Nephron progenitor cell (in vitro differentiated cells): ENCODE measurements at places on chromosomes 5 and 9.

- no peak for DNase-seq
These were observed 357.2 kb downstream of the ZSWIM6 start for GRCh38 chr5:61689153-61689846.

GRCh38 chr9:79242489-79242888 lies 329.3 kb upstream of the TLE4 start:
- no peak for DNase-seq

GRCh38 chr9:70987986-70988385 lies 133.4 kb downstream of the TRPM3 start:
- no peak for DNase-seq

- DNase-seq: peak; percentile 43
These were observed 663 bp upstream of the SMIM27 start for GRCh38 chr9:32551276-32552051.

- no peak for DNase-seq
These were observed 195.0 kb downstream of the ARHGEF28 start for GRCh38 chr5:73821003-73821402.

DNA sequence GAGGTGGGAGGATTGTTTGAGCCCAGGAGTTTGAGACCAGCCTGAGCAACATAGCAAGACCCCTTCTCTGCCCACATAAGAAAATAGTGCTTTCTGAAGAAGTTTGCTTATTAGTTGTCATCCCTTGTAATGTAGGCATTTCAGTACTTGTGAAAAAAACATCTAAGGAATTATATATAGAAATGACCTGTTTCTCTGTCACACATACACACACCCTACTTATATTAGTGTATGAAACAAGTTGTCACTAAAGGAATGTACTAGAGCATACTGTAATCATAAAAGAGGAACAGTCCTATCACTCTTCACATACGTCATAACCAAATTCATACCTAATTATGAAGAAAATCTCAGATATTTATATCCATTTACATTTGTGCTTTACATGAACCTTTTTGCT lies 122.0 kb downstream of the NIPBL start:
- no peak for DNase-seq

DNA sequence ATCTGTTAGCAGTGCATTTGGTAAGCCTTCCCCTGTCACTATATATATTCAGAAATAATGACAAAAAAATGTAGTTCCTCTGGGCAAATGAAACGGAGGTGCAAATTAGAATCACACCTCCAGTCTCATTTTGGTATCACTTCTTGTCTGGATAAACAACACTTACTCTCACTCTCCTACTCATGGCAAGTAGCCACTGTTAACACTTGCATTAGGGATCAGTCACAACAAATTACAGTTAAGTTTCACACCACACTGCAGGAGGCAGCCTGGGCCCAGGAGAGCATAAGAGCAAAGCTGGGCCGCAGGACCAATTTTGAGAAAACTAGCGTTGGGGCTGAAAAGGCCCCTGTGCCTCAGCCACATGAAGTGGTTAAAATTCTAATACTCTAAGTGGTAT lies 161.0 kb downstream of the ELAVL2 start:
- no peak for DNase-seq

DNA sequence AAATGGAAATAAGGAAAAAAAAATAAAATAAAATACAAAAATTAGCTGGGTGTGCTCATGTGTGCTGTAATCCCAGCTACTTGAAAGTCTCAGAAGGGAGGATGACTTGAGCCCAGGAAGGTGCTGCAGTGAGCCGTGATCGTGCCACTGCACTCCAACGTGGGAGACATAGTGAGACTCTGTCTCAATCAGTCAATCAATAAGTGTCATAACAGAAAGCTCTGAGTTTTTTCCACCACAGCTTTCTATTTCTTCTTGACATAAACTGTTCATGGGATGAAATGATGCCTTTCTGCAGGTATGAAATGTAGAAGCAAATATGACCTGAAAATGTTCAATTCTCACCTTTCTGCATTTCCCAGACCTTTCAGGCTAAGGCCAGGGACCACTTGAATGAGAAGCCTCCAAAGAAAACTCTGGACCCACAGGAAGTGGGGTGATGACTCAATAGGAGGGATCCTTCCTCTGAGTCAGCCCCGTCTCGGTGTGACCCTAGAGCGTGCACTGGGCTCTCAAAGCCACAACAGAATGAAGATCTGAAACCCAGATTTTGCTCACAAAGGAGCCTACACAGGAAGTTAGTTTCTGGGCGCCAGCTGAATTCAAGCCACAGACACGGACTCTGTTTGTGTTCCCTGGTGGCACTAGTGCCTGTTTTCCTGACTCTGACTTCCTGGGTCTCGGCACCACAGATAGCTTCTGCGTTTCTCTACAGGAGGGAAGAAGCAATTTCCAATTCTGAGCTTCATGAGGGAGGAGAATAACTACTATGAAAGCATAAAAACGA lies 62.0 kb downstream of the ANKH start:
- DNase-seq: no peak

DNA sequence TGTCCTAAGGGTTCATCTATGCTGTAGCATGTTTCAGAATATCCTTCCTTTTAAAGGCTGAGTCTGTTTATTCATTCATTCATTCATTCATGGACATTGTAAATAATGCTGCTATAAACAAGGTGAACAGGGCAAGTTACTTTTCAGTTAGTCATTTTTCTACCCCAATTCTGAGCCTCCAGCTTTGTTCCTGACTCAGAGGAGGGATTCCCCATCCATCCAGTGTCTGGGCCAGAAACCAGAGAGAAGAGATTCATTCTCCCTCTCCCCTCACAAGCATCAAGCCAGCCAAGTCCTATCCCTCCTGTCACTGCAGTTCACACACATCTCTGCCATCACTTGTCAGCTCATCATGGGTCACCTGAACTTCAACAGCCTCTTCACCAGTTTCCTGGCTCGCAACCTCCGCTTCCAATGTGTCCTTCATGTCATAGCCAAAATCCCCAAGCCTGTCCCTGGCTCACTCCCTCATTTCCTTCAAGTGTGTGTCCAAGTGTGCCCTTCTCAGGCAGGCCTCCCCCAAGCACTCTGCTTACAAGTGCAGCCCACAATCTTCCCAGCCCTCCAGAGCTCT lies 203.0 kb downstream of the TTLL11 start:
- no peak for DNase-seq

DNA sequence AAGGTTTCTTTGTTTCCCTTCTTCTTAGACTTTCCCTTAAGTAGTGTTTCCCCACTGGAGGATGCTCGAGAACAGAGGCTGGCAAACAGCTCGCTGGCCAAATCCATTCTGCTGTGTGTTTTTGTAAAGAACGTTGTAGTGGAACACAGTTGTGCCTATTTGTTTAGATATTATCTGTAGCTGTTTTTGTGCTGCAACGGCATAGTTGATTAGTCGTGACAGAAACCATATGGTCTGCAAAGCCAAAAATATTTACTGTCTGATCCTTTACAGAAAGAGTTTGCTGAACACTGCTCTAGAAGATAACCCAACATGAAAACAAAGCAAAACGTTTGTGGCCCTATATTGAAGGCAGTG lies 47.0 kb upstream of the EGFLAM start:
- no peak for DNase-seq

GRCh38 chr5:135034236-135034962 lies 371 bp upstream of the PITX1 start:
- peak; percentile 73 for DNase-seq

- no peak for DNase-seq
These were observed 439.5 kb upstream of the CD180 start for GRCh38 chr5:67636091-67636490.

DNA sequence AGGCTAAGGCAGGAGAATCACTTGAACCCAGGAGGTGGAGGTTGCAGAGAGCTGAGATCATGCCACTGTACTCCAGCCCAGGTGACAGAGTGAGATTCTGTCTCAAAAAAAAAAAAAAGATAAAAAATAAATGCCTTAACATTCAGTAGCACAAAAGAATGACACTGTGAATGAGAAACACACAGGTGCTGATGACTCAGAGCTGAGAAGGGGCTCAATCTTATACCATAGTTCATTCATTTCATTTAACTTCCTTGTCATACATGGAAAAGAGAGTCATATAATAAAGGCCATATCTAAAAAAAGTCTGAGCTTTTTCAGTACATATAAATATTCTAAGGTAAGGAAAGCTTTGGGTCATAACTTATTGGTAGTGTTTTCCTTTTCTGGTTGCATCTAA lies 40.6 kb downstream of the WWC1 start:
- DNase-seq: no peak
